ENCODE measurements at places on chromosomes 13 and 19.

DNA sequence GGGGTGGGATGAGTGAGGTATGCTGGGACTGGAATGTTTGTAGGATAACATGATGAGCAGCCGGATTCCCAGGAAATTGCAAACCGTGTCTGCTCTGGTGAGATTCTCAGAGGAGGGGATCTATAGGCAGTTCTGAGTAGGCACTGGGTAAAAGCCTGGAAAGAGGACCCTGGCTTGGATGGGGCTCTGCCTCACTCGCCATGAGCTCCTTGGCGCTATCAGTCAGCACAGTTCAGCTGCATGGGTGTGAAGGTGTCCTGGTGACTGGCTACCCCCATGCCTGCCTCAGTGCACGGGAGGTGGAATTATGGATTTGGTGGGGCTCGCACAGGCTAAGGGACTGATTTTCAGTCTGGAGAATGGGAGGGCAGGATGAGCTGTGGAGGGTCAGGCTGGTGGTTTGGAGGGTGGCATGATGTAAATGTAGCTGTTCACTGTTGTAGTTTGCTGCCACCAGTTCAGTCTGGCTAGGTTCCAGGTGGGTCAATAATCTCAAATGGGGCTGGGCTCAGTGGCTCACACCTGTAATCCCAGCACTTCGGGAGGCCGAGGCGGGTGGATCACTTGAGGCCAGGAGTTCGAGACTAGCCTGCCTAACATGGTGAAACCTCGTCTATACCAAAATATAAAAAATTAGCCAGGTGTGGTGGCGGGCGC lies 9.2 kb upstream of the ZNF627 start:
- DNase-seq: no peak

DNA sequence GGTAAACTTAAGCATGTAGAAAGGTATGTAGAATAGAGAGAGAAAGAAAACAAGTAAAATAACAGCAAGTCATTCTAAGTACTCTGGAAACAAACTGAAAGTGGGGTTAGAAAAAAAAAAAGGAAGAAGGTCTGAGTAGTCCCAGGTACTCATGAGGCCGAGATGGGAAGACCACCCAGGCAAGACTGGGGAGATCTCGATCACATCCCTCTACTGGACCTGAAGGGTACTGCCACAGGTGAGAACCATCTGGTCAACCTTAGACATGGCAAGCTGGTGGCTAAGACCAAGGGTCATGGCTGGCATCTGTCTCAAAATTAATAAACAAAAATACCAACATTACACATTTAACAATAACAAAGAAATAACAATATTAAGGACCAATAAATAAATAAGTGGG lies 36.3 kb upstream of the ZNF724 start:
- DNase-seq: peak; percentile 7

- no peak for DNase-seq
Measured at GRCh38 chr19:51089786-51090185, 7.1 kb upstream of the KLK14 start.

DNA sequence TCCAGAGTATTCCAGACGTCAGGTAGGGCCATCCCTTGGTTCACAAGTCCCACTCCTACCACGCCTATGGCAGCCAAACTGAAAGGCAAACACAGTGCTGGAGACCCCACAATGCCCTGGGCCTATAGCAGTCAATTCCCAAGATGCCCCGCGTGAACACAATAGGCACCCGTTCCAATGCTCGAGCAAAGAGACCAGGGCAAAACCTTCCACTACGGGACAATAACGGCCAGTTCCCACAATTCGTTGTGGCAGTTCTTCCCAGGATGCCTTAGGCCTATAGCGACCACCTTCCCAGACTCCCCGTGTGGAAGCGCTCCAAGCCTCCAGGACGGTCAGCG lies 538 bp downstream of the ZNF428 start:
- DNase-seq: peak; percentile 67
